ENCODE measurements at places on chromosomes 16 and 17. TPM values are rescaled to one million over a fixed set of nuclear protein-coding genes. Genes with fewer than 3 reads are reported as not detected.

Gene NRN1L
- total RNA-seq: 0.59 TPM

Gene CD300LF
- total RNA-seq: not detected

Gene ITGB3
- 0.59 TPM for total RNA-seq

Gene PSMC3IP
- total RNA-seq: 17.3 TPM

Gene MYLK3
- total RNA-seq: 0.22 TPM

Gene CTRB2
- not detected for total RNA-seq

Gene CDRT15L2
- total RNA-seq: not detected

Gene FAM171A2
- 0.15 TPM for total RNA-seq

Gene XAF1
- 434 TPM for total RNA-seq

Gene ZFP3
- 4.5 TPM for total RNA-seq

Gene HEATR9
- total RNA-seq: 0.56 TPM

Gene DNAH17
- total RNA-seq: 0.22 TPM

Gene TMC6
- 580 TPM for total RNA-seq

Gene LGALS9B
- 0.59 TPM for total RNA-seq

Gene NACA2
- 0.37 TPM for total RNA-seq

Gene TNP2
- total RNA-seq: not detected

Gene SCNN1B
- total RNA-seq: not detected

Gene HSD11B2
- 0.29 TPM for total RNA-seq

Gene SLC16A6
- 4.9 TPM for total RNA-seq

Gene DPEP3
- 0.22 TPM for total RNA-seq

Gene PRSS36
- 2.1 TPM for total RNA-seq

Gene STX1B
- 1.5 TPM for total RNA-seq

Gene OR1F1
- not detected for total RNA-seq

Gene SLC5A2
- total RNA-seq: not detected

Measured in T-helper 1 cell treated with Interleukin-12 subunit alpha and Interleukin-12 subunit beta and Interleukin-4 antibody, amounts not matched to agents 30 ng/mL and 1 ng/mL, for 36 hours (primary cell).